ENCODE measurements at places on chromosomes 6 and 20.

GRCh38 chr6:144659202-144660182 lies 374.4 kb downstream of the UTRN start:
- DNase-seq = no peak

- DNase-seq = no peak
Observed at GRCh38 chr6:111228094-111228493, 140.8 kb downstream of the SLC16A10 start.

DNA sequence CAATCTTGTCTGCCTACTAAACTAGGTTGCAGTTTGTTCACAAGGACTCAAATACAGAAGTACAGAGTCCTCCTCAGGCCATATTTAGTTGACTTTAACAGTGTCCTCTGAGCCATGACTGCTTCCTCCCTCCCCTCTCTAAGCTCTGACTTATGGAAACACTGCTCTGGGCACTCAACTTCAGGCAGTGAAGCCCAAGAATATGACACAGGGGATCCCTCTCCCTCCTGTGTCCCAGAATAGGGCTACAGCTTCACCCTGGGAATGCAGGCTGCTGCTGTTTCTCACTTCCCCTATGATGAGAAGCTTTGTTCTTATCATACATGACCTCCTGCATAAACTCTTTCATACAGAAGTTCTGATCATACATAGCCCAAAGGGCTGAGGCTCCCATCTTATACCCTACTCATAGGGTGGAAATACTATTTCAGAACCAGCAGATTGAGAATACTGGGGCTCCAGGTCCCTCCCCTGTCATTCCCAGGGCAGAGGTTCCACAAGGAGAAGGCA lies 97.3 kb upstream of the UST start:
- DNase-seq = no peak

- DNase-seq = no peak
Observed at GRCh38 chr6:16776394-16777017, 15.2 kb upstream of the ATXN1 start.

- no peak for DNase-seq
Observed at GRCh38 chr6:113530769-113531168, 326.4 kb upstream of the MARCKS start.

All from GM04503 (cell line).